ENCODE measurements at places on chromosomes 16 and 17. TPM values are rescaled to one million over a fixed set of nuclear protein-coding genes. Genes with fewer than 3 reads are reported as not detected.

SRCIN1 gene
- polyA plus RNA-seq: 1.5 TPM

ZNF174 gene
- 3.1 TPM for polyA plus RNA-seq

TM4SF5 gene
- polyA plus RNA-seq: not detected

C1QL1 gene
- polyA plus RNA-seq: 0.10 TPM

KLHL10 gene
- polyA plus RNA-seq: 0.12 TPM

TBC1D3K gene
- not detected for polyA plus RNA-seq

CD2BP2 gene
- 43.5 TPM for polyA plus RNA-seq

DNA sequence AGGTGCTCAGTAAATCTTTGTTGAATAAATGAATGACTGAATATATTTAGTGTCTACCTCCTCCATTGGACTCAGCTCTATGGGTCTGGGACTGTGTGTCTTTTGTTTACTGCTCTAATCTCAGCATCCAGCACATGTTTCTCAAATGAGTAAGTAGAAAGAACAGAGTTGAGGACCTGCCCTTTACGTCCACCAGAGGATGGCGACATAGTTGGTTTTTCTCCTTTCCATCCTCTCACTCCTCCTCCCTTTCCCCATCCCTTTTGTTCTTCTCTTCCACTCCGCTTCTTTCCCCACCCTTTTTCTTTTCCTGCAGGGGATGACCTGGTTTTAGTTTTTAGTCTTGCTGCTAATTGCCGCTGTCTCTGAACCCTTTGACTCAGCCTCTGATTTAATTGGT, 12.1 kb upstream of the CHP2 start:
- DNase-seq: no peak

- DNase-seq: peak; percentile 83
These were observed at the start of gene TLCD3A for GRCh38 chr17:732067-732901. TLCD3A (plus strand) TSS chr17:732596; CDS start chr17:732648, 52 bp downstream.

DNA sequence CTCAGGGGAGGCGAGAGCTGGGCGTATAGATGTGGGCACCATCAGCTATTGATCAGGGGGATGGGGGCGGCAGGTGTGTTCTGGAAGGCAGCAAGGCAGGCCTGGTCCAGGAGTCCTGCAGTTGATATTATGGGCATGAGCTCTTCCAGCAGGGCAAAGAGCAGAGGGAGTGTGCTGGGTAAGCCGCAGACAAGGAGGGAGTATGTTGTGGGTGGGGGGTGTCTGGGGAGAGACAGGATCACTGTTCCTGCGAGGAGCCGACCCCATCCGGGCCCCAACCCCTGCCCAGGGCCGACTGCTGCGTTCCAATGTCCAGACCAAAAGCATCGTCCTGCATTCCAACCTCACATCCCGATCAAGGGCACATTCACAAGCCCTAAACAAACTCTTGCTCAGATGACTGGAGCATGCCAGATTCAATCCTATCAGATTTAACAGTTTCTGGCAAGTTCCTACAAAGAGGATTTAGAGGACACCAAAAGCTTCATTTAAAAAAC, 9.2 kb downstream of the MXRA7 start:
- no peak for DNase-seq

DNA sequence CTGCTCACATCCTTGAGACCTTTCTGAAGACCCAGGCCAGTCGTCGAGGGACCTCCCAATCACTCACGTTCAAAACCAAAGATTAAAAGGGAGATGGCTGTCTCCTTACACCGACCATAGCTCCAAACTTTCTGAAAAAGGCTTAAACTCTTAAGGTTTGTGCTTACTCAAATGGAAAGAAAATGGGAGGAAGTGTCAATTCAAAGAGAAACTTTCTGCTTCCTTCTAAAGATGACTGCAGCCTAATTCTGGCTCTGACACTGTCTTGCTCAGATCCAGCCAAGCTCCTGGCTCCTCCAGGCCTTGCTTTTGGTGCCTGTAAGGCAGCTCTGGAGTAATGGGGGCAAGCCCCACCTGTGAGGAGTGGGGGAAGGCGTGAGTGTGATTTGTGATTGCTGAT, 54.9 kb upstream of the WSB1 start:
- DNase-seq: no peak

- DNase-seq: no peak
These were observed 541 bp upstream of the RBBP6 start for GRCh38 chr16:24538756-24539294.

DNA sequence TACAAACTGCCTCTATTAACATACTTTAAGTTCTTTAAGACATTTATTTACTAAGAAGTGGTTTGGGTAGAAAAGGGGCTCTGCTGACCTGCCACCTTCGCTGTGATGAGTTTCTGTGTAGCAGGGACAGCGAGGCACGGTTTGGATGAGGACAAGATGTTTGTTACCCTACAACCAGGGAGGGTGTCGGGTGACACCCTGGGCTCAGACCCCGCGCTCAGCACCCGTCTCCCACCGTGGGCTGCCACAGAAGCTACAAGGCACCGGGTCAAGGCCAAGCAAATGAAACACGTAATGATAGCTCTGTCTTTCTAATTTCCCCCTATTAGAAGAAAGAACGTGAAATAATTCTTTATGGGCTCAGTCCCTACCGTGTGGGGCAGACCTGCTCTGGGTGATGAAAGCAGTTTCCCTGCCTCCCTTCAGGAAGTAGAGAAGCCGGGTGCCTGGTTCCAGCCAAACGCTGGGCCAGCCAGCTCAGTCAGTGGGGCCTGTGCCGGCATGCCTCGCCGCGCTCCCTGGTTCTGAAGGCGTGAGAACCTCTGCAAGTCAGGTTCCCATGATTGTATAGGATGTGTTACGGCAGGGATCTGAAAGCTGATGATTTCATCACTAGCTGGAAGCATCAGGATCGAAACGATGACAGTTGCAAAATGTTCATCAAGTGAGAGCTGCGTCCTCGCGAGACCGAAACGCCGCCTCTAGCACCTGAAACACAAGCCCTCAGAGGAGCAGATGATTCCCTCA, 3.9 kb downstream of the ZNF750 start:
- DNase-seq: no peak

DNA sequence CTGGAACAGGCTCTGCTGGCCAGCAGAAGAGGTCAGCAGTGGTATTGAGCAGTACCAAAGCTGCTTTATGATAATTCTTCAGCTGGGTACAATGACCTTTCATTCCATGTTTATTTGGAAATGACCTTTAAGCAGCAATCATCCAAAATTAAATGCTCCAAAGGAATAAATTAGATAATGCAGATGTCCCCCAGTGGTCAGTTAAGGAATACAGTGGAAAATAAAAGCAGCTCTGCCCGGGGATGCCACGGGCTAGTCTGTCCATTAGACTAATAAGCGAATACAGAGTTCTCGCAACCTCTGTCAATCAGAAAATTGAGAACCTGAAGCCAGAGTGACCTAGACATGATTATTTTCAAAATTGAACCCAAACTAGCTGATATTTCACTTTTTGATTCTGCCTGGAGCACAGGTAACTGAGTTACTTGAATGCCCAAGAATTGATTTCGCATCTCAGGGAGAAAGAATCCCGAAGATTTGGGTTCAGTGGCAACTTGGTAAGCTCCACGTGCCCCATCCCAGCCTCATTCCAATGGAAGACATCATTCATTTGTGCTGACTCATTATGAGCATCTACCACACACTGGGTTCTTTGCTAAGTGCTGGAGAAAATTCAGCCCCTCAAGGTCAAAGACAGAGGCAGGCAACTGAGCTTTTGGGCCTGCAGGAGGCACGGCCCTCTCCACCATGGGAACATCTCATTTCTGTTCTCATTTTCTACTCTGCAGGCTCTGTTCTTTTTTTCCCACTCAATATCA, 34.4 kb upstream of the SLC39A11 start:
- DNase-seq: no peak

GRCh38 chr16:56204816-56205215, 13.5 kb downstream of the GNAO1 start:
- DNase-seq: no peak

GRCh38 chr17:33811984-33812577, 443.0 kb upstream of the CCL2 start:
- no peak for DNase-seq

GRCh38 chr17:76920364-76921139, 52.3 kb downstream of the MGAT5B start:
- DNase-seq: no peak

DNA sequence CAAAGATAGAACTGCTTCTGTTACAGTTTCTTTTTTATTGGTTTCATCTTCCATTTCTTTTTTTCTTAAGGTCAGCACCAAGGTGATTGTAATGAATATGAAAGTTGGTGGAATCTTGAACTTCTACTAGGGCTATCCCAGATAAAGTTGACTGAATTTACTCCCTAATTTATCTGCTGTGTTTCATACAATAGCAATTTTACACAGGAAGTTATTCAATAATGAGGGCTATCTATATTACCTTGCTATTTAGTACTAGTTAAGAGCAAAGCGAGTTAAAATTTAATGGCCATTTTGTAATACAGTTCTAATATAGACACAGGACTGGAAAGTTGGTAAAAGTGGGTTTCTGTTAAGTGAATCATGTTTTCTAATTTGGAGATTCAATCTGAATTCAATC, 24.1 kb downstream of the USP10 start:
- no peak for DNase-seq

DNA sequence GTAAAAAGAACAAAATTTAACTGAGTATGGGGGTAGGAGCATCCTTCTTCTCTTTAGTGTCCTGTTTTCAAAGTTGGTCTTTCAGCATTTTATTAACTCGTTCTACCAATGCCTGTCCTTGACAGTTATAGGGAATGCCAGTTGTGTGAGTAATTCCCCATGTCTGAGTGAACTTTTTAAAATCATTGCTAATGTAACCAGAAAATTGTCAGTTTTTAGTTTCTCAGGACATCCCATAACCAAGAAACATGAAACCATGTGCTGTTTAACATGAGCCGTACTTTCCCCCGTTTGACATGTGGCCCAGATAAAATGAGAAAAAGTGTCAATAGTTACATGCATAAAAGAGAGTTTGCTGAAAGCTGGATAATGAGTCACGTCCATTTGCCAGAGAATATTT, 71.4 kb upstream of the ARL4D start:
- DNase-seq: no peak

DNA sequence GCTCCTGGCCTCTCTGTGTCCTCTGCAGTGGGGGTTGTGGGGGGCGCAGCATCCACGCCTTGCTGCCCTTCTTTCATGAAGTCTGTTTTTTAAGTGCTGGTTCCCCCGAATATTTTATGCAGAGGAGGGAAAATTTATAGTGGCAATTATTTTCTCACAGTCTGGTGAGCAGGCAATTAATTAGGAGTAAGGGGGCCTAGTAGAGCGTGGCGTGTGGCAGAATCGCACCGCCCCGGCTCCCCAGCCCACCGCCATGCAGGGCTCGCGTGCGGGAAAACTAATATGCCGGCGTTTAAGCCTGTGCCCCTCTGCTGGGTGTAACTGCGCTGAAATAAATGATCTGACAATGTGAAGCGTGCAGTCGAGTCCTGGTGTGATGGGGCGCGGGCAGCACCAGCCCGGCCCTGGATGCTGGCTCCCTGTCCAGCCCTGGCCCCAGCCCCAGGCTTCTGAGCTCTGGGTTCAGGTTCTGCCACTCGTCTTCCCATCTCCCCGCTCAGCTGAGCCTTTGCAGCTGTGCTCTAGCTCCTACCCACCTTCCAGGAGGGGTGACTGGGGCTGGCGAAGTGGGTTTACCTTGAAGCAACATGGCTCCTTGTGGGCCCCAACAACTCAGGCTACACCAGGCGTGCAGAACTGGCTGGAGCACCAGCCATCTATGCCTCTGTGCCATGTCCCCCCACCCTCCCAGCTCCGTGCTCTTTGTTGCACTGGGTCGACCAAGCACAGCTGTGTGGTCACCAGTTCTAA, 13.8 kb downstream of the ENGASE start:
- DNase-seq: no peak

GRCh38 chr17:9893411-9894012, 11.6 kb downstream of the RCVRN start:
- DNase-seq: no peak

DNA sequence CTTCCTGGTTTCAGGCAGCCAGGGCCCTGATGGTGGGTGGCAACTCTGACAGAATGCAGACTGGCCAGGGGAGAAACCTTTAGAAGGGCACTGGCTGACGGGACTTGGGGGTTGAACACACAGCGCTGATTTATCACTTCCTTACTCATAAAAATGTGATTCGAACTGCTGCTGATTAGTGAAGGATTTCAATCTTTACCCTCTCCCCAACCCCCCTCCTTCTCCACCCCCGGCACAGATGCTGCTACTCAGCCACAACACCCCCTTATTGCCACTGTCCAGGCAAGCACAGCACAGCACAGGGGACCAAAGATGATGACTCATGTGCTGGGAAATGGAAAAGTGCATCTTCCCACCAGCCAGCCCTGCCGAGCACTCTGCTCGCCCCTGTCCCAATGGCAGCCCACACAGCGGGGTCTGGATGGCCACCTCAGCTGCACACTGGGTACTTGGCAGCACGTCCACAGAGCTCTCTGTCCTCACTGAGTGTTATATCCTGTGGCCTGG, 70.1 kb downstream of the SMG6 start:
- no peak for DNase-seq

DNA sequence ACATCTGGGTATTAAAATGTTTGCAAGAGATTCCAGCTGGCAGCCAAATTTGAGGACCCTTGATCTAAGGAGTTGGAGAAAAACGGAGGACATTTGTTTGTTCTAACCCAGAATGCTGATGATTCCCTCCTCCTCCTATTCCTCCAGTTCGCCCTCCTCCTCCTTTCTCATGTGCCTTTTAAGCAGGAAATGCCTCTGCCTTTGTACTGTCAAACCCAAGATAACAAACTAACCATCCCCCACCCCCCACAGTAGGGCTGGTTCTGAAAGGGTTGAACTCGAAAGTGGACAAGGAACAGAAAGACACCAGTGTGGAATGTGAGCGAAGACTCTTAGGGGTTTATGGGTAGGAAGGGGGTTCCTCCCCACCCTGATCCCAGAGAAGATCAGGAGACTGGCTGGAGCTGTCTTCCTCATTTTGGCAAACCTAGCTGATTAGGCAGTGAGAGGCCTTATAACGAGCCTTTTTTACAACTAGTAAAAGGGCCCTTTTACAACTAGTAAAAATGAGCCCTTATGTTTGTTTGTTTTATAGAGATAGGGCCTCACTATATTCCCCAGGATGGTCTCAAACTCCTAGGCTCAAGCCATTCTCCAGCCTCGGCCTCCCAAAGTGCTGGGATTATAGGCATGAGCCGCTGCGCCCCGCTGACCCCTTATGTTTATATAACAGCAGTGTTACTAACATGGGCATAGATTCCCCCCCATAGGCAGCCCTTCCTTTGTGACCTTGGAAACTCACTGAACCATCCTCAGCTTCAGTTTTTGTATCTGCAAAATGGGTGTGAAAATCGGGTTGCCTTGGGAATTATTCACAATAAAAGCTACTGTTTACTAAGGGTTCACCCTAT, 975 bp downstream of the CHD9 start:
- DNase-seq: peak; percentile 74

DNA sequence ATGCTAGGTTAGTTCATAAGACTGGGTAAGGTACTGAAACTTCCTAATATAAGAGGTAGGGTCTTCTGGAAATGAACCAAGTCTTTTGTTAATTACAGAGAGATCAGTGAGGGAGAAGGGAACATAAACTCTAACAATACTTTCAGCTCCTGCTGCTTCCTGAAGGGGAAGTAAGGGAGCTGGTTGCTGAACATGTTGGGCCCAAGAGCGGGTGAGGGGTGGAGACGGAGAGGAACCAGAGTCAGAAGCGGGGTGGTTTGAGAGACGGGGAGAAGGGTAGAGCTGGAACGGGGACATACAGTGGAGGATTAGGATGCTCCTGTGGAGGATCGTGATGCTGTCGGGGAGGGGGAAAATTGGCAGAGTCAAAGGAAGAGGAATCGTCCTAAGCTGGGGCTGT, 11.5 kb upstream of the ZNF747 start:
- DNase-seq: no peak

- DNase-seq: no peak
These were observed 528.2 kb upstream of the RBFOX1 start for GRCh38 chr16:6804461-6804860.
